ENCODE measurements at places on chromosomes 2 and 18. TPM values are rescaled to one million over a fixed set of nuclear protein-coding genes. Genes with fewer than 3 reads are reported as not detected.

GRCh38 chr2:118539290-118539689 lies 308.2 kb downstream of the EN1 start:
- DNase-seq: no peak

The IL1R1 gene
- 92.5 TPM for total RNA-seq

GRCh38 chr2:101984656-101985055 lies 7.1 kb upstream of the IL1R2 start:
- no peak for DNase-seq

The SPC25 gene
- total RNA-seq: 0.25 TPM

The MDH1 gene
- total RNA-seq: 137 TPM

The RUFY4 gene
- total RNA-seq: 2.7 TPM

DNA sequence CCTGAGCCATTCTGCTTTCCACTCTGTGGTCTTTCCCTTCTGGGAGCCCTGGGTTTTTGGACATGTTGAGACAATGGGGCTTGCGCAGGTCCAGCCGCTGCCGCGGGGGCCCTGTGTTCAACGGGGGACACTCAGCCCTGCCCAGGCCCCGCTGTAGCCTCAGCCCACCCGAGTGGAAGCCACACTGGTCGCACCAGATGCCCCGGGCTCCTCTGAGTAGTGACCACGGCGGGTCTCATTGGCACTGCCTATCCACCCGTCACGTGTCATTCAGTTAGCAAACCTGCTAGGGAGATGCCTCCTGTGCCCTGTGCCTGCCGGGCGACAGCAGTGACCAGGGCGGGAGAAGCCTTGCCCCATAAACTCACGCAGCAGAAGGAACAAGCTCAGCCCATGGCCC lies 19.1 kb downstream of the D2HGDH start:
- no peak for DNase-seq

DNA sequence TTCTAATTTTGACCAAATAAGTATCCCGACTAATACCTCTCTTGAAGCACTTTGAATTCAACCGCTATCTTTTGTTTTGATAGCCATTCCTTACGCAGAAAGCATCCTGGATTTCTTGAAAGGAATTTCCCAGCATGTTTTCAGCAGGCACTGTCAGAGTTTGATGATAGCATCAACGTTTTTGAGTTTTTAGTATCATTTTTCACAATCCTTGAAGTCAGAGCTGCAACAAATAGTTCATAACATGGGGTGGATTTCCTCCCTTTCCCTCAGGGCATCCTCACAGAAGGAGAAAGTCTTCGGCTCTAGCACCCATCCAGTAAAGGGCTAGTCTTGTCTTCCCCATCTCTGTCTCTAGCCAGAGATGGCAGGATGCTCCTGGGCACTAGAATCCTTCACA lies 46.2 kb downstream of the ANKRD44 start:
- no peak for DNase-seq

GRCh38 chr2:181910028-181910831 lies 18.7 kb downstream of the ITPRID2 start:
- no peak for DNase-seq

DNA sequence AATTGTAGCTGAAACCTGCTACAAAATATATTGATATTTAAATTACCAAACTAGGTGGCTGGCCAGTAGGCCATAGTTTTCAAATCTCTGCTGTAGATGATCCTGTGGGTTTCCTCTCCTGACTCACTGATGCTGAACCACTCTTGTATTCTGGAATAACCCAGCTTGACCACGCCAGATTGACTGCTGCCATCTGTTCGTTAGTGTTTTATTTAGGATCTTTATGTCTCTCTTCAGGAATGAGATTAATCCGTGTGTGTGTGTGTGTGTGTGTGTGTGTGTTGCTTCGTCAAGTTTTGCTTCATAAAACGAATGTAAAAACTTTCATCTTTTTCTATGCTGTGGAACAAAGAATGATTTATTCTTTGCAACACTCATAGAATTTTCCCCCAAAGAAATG lies 187.1 kb downstream of the DYSF start:
- DNase-seq: no peak

The AQP12B gene
- not detected for total RNA-seq

- DNase-seq: no peak
Measured at GRCh38 chr18:10723496-10723895, 197.7 kb downstream of the NAPG start.

GRCh38 chr2:130154773-130155765 lies 10.2 kb upstream of the CCDC74B start:
- peak; percentile 74 for DNase-seq

DNA sequence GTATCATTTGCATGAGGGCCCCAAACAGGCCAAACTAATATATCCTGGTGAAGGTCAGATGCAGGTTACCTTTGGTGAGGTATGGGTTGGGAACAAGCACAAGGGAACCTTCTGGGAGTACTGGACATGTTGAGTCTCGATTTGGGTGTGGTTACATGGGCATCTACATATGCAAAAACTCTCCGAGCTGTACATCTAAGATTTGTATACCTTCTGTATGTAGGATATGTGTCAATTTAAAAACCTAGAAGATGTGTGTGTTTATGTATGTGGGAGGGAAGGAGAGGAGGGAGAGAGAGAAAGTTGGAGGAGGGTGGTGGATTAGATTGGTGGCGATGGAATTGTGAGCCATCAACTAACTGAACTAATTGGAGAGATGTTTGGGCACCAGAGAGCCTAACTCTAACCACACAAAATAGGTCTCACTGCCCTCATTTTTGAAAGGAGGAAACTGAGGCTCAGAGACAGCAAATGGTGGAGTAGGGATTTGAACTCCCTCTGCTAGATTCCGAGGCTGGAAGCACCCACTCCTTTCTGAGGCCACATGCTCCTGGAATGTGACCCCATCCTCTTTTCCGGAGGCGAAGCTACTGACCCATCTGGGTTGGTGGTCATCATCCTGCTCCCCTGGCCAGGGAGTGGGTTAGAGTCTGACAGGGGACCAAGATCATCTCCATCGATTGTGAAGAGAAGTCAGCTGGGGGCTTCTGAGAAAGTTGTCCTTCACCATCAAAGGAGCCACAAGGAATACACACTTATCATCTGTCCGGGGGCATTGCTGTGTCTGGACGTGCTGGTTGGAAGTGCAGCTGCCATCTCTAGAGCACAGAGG lies 107.3 kb upstream of the MYCN start:
- no peak for DNase-seq

The TMEM237 gene
- 7.9 TPM for total RNA-seq

DNA sequence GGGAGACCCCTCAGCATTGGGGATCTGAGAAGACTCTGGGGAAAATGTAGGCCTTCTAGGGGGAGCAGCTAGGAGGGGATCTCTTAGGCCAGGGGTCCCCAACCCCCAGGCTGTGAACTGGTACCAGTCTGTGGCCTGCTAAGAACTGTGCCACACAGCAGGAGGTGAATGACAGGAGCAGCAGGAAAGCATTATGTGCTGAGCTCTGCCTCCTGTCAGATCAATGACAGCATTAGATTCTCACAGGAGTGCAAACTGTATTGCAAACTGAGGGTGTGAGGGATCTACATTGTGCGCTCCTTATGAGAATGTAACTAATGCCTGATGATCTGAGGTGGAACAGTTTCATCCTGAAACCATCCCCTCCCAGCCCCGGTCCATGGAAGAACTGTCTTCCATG lies 127.3 kb downstream of the SCG2 start:
- DNase-seq: no peak

The GALR1 gene
- not detected for total RNA-seq

DNA sequence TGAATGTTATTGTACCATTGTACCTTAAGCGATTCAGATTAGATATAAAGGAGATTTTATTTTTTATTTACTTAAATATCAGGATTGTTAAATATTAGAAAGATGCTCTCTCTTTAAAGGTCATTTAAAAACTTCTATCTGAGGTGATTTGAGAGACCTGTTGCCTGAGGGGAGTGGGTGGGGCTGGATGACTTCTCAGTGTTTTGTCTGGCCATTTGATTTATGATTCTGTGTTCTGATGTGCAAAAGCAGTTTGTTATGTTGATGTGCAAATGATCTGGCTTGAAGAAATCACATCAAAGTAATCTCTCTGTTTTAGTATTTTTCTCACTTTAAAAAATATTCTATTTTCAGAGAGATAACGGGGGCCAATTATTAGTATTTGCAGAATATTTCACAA lies 370.8 kb downstream of the NUP35 start:
- DNase-seq: no peak

The SLC16A14 gene
- 15.2 TPM for total RNA-seq

DNA sequence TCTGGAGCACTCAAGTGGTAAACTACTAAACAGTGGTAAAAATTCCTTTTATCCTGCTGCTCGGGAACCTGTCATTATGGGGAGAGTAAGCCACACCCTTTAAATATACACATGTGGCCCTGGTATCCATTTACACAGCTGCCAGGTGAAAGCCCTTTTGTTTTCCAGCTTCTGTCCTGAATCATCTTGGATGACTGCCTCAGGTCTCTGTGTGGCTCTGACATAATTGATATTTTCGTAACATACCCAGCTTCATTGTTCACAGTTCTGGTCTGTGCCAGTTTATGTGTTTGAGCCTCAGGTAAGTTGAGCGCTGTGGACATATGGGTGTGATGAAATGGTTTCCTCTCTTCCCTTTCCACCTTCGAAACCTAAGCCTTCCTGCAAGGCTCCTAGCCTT lies 15.7 kb upstream of the TTC39C start:
- no peak for DNase-seq

DNA sequence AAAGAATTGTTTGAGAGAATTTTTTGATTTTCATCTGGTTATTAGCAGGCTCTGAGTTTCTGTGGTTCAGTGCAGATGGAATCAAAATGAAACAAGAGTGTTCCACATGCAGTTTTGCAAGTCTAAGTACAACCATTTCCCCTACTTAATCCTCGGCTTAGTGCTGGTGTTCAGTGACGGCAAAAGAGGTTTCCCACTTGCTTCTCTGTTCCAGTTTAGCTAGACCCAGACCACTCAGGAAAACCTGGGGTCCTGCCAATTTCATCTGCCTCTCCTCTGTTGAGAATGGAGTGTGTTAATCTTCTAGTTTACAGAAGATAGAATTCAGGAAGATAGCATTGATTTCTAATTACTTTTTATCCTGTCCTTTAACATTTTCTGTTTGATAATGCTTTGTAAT lies 996.2 kb upstream of the FANCL start:
- no peak for DNase-seq

DNA sequence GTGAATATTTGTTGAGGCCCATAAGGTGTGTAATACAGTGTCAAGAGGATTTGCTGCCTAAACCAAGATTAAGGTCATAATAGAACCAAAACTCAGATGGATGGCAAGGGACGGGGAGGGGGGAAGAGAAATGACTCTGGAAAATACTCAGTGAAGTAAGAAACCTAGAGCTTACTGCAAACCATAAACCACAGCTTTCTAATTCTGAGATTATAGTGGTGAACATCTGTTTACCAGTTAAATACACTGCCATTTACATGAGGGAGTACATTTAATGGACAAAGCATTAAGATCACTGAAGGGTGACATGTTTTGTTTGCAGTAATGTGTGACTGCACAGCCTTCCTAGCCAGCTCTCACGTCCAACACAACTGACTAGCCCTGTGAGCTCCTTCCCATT lies 19.8 kb downstream of the EVX2 start:
- DNase-seq: no peak

- DNase-seq: peak; percentile 54
Measured at GRCh38 chr2:43047187-43047780, 179.1 kb downstream of the ZFP36L2 start.

The IGFBP2 gene
- 140 TPM for total RNA-seq

The CCDC85A gene
- total RNA-seq: 0.84 TPM

- no peak for DNase-seq
Measured at GRCh38 chr2:85288244-85288725, 39.5 kb downstream of the TGOLN2 start.

- peak; percentile 87 for DNase-seq
Measured at GRCh38 chr2:25981596-25982272, 563 bp downstream of the KIF3C start.

The KLHL41 gene
- 1.0 TPM for total RNA-seq

DNA sequence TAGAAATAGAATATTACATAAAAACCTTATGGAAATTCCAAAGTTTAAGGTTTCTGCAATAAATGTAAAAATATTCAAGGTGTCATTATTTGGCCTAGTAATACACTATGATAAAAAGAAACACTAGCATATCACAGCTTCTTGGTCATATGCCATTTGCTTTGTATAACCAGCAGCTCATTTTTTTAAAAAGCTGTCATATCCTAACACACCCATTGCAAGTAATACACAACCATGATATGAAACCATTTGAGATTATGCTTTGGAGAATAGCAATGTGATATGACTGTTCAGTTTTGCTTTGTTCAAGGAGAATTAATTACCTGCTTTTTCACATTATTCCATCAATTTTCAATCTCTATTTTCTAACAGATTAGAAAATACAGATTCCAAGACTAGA lies 149.0 kb downstream of the IKZF2 start:
- no peak for DNase-seq

DNA sequence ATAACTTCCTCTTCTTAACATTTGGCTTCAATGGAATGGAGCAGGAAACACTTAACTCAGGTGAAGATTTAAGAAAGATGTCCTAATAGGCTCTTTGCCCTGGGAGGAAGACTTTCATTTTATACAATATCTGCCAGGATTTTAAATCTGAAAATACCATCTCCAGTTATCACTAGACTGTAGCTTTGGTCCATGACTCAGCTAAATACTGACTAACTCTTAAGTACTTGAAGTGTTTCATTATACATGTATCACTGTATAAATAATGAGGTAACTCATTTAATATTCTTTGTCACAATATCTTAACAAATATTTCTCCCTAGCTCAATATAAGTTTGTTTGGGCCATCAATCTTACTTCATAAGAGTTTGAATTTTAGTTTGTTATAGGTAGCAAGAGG lies 34.7 kb downstream of the RBKS start:
- DNase-seq: no peak

The TNS1 gene
- 569 TPM for total RNA-seq

The CLEC4F gene
- total RNA-seq: 2.6 TPM

GRCh38 chr2:48220501-48220900 lies 309.5 kb upstream of the STON1 start:
- DNase-seq: no peak

DNA sequence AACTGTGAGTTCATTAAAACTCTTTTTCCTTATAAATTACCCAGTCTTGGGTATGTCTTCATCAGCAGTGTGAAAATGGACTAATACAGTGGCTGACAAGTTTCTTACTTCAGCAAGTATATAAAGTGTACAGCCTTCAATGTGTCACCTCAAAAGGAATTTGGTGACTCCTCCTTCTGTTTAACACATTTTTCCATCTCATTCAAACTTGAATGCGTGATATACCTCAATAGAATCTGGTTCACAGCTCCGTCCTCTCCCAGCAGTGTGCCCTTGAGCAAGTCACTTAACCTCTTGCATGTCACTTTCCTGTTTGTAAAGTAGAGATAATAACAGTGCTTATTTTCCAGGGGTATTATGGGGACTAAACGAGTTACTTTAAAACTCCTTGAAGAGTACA lies 159.6 kb downstream of the CCBE1 start:
- no peak for DNase-seq

GRCh38 chr2:13193075-13193474 lies 476.3 kb downstream of the TRIB2 start:
- no peak for DNase-seq

The FBXO15 gene
- total RNA-seq: 1.3 TPM

DNA sequence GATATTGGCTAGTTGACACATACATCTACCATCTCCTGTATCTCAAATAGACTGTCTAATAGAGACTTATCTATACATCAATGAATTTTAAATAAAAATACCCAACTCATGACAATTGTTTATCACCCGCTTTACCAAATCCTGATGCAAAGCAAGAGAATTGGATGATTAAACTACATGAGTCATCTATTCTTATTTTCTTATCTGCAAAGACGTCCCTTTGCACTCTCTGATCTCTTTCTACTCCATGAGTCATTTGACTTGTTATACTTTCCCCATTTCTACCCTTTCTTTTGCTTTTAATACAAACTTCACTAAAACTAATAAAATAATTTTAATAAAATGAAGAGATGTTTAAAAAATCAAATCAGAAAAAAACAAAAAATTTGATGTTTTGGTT lies 261.7 kb upstream of the MAP2 start:
- no peak for DNase-seq

The LIMS2 gene
- 153 TPM for total RNA-seq
